ENCODE measurements at places on chromosomes 3 and 15.

DNA sequence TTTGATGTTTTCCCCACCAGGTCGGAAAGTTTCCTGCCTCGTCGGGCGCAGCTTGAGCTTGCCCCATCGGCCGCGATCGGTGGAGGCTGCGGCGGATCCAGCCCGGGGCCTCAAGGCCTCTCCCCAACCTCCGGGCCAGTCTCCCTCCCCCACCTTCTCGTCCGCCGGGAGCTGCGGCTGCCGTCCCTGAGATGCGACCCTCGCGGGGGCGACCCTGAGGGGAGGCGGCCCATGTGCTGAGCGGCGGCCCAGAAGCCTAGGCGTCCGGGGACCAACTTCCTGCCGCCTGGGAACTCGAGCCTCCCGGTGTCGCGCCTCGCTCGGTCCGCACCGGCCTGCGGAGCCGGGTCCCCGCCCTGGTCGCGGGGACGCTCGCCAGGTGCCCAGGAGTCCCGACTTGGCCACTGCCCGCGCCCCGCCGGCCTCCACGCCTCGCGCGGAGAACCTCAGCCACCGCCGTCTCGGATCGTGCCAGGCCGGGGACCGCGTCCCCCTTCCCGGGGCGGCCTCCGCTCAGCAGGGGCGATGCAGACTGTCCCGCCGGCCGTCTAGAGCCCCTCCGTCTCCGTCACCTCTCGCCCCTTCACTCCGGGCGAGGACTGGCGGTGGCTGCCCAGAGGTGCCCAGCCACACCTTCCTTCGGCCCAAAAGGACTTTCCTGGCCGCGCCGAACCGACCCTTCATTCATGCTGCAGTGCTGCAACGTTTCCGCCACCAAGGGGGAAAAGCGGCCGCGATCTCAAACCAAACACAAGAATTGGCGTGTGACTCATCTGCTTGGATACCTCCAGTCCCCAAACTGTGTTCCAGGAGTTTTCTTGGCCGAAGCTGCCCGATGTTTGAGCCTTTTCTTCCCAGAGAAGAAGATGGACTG lies 656 bp downstream of the SLMAP start:
- peak; percentile 19 for DNase-seq

- DNase-seq, result peak; percentile 0
Observed at GRCh38 chr3:27253831-27254230, 115.4 kb downstream of the NEK10 start.

DNA sequence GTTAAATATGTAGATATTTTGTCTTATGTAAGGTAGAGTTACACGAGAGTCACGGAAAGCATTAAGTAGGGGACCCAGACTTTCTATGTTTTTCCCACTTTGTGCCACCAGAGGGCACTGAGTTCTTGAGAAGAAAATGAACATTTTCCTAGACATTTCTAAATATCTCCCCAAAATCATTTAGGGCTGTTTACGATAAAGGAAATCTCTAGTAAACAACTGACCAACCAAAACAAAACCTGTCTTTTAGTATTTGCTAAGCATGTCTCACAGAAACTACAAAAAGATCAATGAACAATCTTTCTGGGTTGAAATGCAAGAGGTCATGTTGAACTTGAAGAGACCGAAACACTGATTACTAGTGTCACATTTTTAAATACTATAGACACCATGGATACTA lies 16.1 kb downstream of the POU1F1 start:
- DNase-seq, result peak; percentile 10

- DNase-seq, result no peak
Observed at GRCh38 chr15:93854088-93854487, 377.3 kb upstream of the MCTP2 start.

DNA sequence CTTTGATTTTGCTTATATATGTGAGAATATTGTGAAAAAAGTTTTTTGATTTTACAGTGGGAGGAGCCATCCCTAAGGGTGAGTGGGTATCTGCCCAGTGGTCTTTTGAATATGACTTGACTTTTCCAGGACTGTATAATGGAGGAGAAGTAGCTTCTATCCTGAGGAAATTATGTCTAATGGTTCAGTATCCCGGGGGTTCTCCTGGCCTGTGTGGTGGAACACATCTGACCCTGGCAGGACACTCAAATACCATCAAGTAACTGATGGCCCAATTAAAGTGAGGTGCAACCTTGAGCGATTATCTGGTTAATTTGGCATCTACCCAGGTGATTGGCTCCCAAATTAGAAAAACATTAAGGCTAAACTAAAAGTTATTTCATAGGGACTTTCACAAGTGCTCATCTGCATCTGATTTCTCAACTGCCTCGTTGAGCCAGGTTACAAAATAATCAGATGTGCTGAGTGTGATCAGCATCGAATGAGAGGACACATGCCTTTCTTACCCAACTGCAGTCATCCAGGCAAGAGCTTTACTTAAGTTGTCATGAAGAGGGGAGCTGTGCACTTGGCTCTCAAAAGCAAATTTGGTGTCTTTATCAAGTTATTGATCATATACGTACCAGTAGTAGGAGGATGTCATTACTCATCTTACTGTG lies 201.4 kb downstream of the IL5RA start:
- no peak for DNase-seq

GRCh38 chr3:113268942-113269341 lies 57.6 kb downstream of the BOC start:
- no peak for DNase-seq

DNA sequence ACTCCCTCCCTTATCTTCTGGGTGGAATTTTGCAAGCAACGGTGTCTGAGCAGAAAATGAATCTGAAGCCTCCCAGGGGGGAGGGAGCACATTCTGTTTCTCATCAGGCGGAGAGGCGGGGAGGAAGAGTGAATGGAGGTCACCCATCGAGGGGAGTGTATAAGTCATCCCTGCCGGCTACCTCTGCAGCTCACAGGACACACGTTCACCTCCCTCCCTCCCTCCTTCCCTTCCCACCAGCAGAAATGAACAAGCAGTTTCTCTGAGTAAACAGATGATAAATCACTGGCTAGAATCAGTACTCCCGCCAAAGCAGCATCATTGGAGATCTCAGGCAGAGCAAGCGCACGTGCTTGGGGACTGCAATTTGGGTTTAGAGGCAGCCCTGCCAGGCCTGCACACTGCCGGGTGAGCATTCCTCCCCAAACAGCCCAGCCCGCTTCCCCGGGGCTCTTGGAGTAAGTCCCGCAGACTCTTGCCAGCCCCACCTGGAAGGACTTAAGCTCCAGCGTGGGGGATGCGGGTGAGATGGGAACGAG lies 38.3 kb downstream of the CPN2 start:
- DNase-seq, result no peak

DNA sequence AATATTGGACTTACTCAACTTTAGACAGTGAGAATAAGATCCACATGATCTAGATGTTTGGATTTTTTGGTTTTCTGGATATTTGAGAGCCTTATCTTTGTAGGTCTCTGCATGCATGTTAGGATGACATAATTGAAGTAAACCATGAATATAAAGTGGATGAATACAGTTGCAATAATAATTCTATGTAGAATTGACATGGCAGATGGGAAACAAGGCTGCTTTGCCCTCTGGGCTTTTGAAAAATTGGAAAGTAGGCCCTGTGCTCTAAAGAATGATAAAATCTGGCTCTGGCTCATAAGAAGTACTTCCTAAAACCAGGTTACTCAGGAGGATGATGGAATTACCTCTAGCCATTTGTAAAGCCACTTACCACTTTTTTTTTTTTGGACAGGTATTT lies 86.9 kb downstream of the ZNF609 start:
- DNase-seq, result no peak

DNA sequence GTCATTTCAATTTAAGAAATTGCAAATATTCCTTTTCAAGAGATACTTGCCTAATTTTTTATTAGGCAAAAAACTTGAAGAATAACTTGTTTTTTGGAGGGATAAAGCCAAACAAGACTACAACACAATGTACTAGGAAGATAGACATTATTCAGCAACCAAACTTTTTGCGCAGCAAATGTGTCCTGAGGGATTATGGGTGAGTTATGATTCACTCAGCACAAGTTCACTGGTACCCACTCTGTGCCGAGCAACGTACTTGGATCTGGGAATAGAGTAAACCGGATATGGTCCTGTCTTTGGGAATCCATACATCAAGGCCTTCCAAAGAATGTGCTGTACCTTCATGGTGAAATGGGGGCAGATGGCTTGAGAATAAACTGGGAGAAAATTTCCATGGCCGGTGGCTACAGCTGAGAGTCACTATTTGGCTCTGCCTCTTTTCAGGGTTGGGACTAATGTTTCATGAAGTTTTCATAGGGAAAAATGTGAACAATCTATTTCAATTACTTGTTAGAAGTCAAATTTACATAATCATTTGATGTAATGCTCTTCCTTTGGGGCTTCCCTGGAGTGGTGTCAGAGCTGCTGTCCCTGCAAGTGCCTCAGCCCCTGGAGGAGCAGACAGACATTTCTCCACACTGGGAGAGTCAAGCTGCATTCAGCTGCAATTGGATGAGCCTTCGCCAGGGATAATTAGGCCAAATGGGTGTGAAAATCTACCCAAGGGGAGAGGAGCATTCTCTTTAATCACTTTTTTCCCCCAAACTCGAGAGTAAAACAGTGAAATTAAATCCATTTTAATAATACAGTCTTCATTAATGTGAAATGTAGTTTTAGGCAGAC lies 315.2 kb downstream of the CLSTN2 start:
- DNase-seq, result no peak

DNA sequence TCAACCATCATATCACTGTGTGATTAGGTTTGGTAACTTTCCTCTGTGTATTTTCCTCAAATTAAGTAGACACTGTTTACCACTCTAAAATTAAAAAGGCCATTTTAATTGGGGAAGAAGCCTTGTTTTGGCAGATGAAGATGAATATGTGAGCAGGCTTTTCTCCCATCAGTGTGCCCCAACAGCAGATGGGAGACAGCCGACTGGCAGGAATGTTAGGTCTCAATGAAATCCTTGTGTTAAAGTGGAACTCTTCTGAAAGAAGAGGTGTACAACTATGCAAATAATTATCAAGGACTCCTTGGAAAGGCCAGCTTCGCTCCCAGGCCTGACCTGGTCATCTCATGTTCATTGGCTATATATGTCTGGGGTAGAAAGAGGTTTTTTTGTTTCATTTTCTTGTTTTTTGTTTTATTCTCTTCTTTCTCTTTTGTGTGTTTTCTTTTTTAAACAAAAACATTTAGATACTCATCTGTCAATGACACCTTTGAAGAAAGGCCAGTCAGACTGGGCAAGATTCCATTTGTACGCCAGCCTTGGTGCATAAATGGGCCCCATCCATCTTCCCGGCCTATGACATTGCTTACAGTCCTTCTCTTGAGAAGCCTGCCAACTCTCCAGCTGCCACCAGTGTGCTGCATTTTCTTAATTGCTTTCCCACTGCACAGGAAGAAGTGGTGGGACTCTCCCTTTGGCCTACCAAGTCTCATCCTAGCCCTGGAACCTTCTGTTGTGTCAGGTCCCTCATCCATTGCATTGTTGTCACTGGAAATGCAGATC lies 25.8 kb downstream of the LRTM1 start:
- no peak for DNase-seq

DNA sequence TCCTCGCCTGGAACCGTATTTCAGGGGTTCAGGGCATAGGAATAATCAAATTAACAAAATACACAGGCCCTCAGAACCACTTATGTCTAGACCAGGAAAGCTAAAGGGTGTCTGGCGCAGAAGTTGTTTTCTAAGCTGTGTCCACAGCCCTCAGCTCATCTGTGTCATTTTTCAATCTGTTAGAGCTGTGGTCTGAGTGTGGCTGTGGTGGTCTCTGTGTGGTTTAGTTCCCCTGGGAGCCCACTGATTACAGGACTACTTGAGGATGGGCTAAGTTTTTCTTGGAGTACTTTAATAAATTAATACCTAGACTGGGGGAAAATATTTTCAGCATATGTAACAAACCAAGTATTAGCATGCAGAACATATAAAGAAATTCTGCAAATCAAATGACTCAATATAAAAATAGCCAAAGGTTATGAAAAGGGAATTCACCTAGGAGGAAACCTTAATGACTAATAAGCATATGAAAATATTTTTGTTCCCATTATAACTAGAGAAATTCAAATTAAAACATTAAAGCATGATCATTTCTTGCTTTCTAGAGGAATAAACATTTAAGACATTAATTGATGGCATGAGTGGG lies 186.3 kb downstream of the SATB1 start:
- DNase-seq, result no peak

GRCh38 chr15:46577767-46578166 lies 942.9 kb downstream of the SQOR start:
- no peak for DNase-seq

GRCh38 chr15:41558400-41559238 lies at the start of gene TYRO3:
TSS of gene TYRO3 (plus strand) at chr15:41559212. CDS start at chr15:41559258, 46 bp downstream.
- peak; percentile 74 for DNase-seq

GRCh38 chr15:59176653-59177316 lies 29.9 kb upstream of the LDHAL6B start:
- no peak for DNase-seq

DNA sequence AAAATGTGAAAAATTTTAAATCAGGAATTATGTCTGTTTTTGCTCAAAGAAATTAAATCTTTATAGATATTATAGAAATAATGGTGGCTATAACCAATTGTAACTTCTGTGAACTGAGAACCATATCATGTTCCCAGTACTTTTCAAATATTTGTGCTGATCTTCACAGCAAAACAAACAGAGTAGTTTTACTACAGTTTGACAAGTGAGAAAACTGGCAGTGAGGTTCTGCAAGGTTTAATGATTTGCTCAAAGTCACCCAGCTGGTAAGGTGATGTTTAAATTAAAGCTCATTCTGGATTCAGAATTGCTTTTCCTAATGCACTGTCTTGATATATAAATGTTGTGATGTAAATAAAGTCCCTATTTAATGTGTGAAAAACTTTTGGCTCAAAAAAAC lies 22.0 kb upstream of the SPTSSB start:
- DNase-seq, result no peak

- DNase-seq, result no peak
Observed at GRCh38 chr3:198062068-198062465, 102.0 kb downstream of the LMLN start.

- no peak for DNase-seq
Observed at GRCh38 chr3:151008699-151009098, 36.2 kb upstream of the CLRN1 start.

GRCh38 chr3:56458496-56459103 lies 9.7 kb downstream of the ERC2 start:
- no peak for DNase-seq

GRCh38 chr3:128864351-128864811 lies 15.0 kb upstream of the ACAD9 start:
- no peak for DNase-seq

DNA sequence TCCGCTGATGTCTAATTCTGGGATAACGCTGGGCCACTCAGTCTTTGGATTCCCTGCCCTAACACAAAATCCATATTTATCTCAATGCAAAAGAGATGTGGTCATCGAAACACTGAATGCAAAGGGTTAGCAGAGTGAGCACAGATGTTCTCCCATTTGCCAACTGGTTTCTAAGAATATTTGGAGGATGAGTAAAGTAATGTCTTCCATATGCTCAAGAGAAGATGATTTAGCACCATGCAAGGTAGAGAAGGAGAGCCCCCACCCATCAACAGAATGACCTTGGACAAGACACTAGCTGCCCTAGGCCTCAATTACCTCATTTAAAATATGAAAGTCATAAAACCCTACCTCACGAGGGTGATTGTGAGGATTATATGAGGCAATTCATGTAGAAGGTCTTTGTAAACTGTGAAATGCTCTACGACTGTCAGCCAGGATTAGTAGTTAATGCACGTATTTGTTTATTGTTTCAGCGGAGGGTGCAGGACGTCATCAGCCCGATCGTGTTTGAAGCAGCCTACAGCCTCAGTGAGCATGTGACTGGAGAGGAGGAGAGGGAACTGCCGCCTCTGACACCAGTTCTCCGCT lies 232.9 kb upstream of the CTDSPL start:
- no peak for DNase-seq

All from stimulated activated CD4-positive, alpha-beta T cell treated with anti-CD3 and anti-CD28 coated beads, Interleukin-12 subunit alpha, Interleukin-12 subunit beta, amount 100 ng/mL, for 4 hours (primary cell).